T-helper 17 cell (primary cell): ENCODE measurements at places on chromosomes 6 and 20. TPM values are rescaled to one million over a fixed set of nuclear protein-coding genes. Genes with fewer than 3 reads are reported as not detected.

- no peak for DNase-seq
These were observed 451.7 kb downstream of the GRIK2 start for GRCh38 chr6:101845172-101845571.

DNA sequence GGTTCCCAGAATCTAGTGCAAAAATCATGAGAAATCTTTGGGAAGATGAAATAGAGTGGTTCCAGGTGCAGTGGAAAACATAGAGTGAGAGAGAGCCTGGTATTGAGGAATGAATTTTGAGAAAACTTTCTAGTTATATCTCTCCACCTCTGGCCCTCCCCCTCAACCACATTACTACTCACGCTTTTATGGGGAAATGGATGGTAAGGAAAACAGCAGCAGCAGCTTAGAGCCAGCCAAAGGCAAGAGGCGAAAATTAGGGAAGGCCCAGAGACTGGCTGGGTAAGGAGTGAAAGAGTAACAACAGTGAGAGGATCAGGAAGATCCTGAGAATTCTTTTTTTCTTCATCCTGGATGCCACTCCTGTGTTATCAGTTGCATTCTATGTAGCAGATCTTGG, 187.9 kb upstream of the ECI2 start:
- no peak for DNase-seq

Gene TM9SF4
- total RNA-seq = 41.2 TPM

Gene TGM2
- 0.37 TPM for total RNA-seq

Gene SMIM8
- total RNA-seq = 7.0 TPM

DNA sequence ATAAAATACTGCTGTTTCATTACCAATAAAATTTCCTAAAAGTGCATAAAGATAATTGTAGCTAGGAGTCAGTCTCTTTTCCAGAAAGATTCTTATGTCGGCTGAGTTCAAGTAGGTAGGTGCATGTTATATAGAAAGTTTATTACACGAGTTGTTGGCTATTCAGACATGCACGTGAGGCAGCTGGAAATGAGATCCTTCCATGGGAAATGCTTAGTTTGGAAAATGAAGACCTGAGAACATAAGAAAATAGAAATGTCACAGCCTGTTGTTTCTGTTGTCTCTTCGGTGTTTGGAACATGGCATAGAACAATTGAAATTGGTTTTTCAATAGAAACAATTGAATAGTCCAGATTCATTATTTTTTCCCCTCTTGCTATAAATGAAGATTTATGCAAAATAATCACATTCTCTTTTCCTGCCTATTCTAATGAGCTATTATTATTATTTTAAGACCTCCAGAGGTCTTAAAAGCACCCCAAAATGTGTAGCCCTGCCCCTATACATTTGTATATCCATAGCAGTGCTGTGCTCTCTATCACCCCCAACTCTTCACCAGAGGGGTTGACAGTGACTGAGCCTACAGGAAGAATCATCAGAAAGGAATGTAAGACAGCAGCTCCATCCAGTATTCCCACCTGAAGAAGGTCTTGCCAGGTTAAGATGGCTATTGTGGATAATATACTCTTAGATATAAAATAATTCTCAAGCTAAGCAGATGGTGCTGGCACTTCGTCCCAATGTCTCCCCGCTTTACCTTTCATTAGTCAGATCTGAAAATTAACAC, 82.2 kb downstream of the ZDHHC14 start:
- no peak for DNase-seq

Gene TGM3
- not detected for total RNA-seq

DNA sequence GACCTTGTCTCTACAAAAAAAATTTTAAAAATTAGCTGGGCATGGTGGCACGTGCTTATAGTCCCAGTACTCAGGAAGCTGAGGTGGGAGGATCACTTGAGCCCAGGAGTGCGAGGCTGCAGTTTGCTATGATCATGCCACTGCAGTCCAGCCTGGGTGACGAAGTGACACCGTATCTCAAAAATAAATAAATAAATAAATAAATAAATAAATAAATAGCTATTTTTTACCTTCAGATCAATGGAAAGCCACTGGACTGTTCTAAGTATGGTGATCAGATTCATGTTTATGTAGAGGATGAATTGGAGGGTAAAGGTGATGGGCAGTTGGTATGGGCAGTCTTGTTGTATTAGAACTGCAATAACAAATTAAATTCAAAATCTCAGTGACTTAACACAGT, 24.0 kb downstream of the DSTN start:
- DNase-seq = no peak

GRCh38 chr6:5128351-5128750, 43.2 kb downstream of the PPP1R3G start:
- no peak for DNase-seq

GRCh38 chr6:34383656-34384320, 8.7 kb downstream of the NUDT3 start:
- no peak for DNase-seq

Gene SLC12A5
- total RNA-seq = not detected

- no peak for DNase-seq
These were observed 80.8 kb downstream of the NINL start for GRCh38 chr20:25504366-25505135.

Gene FAM83D
- total RNA-seq = 2.1 TPM

DNA sequence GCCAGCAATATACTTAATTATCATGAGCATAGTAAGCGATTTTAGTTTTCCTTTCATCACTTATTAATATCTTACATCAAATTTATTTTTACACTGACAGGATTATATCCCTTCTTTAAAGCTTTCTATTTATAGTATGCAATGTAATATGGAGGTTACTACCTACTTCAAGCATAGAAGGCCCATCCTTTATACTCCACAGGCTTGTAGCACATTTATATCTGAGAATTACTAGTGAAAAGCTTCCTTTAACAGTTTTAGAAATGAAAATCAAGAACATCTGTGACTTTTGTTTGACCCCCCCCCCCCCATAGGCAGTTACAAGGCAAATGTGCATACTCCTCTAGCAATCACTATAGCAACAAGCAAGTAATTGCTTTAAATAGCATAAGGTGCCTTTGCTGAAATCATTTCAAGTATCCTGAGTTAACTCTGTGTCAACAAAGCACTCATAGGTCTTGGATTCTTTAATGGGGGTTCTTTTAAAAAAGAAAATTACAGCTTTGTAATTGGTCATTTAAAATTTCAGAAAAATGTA, 917.7 kb downstream of the PHF3 start:
- no peak for DNase-seq

Gene KPNA5
- total RNA-seq = 36.3 TPM

GRCh38 chr6:138692978-138693909, 80.3 kb upstream of the CCDC28A start:
- DNase-seq = peak; percentile 35

Gene TRIM10
- total RNA-seq = not detected

GRCh38 chr6:79423216-79423615, 114.0 kb downstream of the LCA5 start:
- DNase-seq = no peak

Gene GFRAL
- not detected for total RNA-seq

GRCh38 chr6:157631412-157631811, 191.6 kb upstream of the SNX9 start:
- no peak for DNase-seq

Gene PPP2R5D
- 28.4 TPM for total RNA-seq

GRCh38 chr6:18183766-18184165, 28.5 kb downstream of the KDM1B start:
- DNase-seq = no peak

- no peak for DNase-seq
These were observed 31.3 kb upstream of the ZSCAN23 start for GRCh38 chr6:28474441-28475219.

Gene NKX2-4
- not detected for total RNA-seq

DNA sequence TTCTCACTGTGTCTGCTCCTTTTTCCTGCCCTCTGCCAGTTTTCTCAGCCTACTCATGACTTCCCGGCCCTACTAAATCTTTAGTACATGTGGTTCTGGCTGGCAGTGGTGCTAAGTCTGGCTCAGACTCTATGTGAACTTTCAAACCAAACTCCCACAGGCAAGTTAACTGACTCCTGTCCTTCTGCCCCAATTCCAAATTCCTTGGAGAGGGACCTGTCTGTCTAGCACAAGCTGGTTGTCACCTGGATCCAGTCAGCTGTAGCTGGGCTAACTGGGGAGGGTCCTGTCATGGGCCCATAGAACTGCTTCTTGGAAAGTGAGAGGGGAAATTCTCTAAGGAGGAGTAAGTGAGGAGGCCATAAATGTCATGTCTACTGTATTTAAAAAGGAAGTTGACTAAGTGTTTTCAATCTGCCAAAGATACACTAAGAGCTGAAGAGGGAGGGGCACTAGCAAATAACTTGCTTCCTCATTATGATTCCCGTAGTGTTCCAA, 240.1 kb downstream of the KCNQ5 start:
- no peak for DNase-seq

Gene ZNF391
- total RNA-seq = 2.5 TPM

Gene MYT1
- total RNA-seq = not detected

GRCh38 chr6:108039681-108040080, 34.9 kb downstream of the OSTM1 start:
- DNase-seq = no peak

DNA sequence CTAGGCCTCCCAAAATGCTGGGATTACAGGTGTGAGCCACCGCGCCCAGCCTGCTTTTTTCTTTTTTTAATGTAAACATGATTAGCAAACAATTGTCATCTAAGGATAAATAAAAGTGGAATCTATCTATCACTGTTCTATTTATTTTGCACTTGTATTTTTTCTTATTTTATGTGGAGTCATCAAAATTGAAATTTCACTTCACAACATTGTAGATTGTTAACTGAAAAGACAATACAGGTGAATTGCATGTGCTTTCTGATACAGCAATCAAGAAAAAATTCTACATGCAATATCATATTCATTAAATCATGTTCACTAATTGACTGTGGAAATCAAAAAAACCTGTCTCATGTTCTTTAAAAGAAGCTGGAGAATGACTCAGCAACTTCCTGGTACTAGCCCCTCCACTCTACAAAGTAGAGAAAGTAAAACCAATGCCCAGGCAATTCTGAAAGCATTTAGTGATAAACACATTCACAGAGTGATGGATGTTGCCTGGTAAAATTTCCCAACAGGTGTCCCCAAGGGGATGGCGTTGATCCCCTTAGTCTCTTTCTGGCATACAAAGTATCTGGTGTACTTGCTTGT, 10.7 kb upstream of the RFX6 start:
- no peak for DNase-seq

Gene C20orf202
- 0.68 TPM for total RNA-seq

Gene CLPSL2
- total RNA-seq = not detected

GRCh38 chr6:170003027-170003426, 251.6 kb downstream of the ERMARD start:
- DNase-seq = no peak

GRCh38 chr20:23120261-23120660, 34.1 kb upstream of the CD93 start:
- no peak for DNase-seq

DNA sequence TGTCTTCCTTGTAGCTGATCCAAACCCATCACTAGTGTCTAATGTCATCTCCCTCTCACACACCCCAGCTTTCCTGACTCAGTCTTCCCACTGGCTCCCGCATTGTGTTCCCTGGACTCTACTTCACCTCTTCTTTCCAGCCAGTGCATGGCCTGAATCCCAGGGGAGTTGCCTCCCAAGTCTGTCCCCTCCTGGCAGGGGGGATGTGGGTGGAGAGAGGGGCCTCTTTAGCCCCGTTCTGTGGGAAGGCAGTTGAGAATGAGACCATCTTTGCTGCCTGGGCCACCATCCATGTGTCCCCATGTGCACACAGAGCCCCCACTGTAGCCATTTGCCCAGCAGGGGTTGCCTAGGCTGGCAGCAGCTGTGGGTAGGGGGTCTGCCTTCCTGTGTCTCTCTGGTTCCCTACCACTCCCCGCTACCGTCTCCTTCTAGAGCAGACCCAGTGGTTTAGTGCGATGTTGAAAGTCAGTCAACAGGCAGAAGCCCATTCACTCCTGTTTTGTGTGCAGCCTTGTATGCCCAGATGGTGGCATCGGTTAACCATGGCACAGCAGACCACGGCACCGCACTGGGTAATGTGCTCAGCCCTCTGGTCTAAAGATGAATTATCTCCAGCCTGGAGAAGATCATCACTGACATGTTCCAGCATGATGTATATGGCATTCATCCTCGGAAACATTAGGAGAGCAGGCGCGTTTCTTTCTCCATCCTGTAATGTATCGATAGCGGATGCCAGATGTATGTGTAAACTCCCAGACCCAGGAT, 178.8 kb upstream of the SNX9 start:
- no peak for DNase-seq

- DNase-seq = no peak
These were observed 86.1 kb upstream of the SIRPA start for GRCh38 chr20:1809131-1809572.

GRCh38 chr6:107344383-107344782, 115.0 kb downstream of the PDSS2 start:
- no peak for DNase-seq

DNA sequence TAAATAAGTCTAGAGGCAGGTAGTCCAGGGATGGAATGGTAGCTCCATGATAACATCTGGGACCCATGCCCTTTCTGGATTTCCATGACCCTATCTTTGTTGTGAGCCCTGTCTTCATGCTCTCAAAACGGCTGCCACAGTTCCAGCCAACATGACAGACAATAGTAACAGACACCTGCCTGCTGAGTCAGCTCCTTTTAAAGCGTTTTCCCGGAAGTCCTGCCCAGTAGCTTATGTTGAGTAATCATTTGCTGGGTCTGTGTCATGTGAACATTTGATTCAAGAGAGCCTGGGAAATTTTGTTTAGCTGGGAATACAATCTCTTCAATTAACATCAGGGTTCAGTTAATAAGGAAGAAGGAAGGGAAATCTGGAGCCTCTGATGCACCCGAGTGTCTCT, 262.2 kb upstream of the SULF2 start:
- no peak for DNase-seq

DNA sequence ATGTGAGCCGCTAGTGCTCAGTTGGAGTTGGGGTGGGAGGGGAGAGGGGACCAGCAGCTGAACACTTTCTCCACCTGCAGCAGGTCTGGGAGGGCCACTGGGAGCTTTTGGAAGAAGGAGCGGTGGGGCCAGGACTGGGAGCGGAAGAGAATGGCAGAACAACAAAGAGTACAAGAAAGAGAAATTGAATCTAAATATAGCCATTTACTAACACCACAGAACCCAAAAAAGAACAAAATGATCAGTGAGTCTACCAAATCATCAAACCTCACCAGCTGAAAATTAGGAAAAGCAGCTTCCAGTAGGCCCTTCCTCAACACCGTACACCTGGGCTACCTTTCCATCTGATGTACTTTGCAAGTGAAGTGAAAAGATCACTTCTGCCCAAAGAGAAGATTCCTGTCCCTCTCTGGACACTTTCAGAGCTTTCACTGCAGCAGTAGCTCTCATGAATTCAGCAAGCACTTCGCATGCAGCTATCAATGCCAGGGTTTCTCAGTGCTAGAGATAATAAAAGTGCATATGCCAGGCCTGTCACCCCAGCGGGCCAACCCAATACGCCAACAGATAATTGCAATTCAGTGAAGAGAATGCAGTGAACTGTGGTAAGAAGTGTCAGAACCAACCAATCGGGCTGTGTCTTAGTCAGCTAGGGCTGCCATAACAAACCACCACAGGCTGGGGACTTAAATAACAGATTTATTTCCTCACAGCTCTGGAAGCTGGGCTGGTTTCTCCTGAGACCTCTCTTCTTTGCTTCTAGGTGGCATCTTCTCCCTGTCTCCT, 597 bp downstream of the LY86 start:
- DNase-seq = no peak

Gene PSORS1C2
- total RNA-seq = not detected
